Stimulated activated naive CD8-positive, alpha-beta T cell treated with anti-CD3 and anti-CD28 coated beads, Interleukin-15, amount 100 ng/mL, for 72 hours (primary cell): ENCODE measurements at places on chromosomes 16 and 17.

DNA sequence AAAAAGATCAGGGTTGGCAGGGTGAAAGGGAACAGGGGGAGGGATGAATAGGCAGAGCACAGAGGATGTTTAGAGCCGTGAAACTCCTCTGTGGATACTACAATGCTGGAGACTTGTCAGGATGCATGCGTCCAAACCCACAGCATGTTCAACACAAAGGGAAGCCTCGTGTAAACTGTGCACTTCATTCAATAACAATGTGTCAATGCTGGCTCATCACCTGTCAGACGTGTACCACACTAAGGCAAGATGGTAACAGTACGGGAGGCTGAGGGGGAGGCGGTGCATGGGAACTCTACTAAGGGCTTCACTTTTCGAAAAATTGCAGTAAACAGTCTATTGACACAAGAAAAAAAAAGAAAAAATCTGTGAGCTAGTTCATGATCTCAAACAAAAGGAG lies 63.7 kb downstream of the C16orf95 start:
- no peak for DNase-seq

GRCh38 chr16:75073545-75074303 lies 42.9 kb downstream of the LDHD start:
- DNase-seq = no peak

GRCh38 chr16:86899757-86900156 lies 321.4 kb downstream of the FOXL1 start:
- DNase-seq = no peak

GRCh38 chr17:46964315-46965265 lies 14.5 kb downstream of the RPRML start:
- DNase-seq = no peak

DNA sequence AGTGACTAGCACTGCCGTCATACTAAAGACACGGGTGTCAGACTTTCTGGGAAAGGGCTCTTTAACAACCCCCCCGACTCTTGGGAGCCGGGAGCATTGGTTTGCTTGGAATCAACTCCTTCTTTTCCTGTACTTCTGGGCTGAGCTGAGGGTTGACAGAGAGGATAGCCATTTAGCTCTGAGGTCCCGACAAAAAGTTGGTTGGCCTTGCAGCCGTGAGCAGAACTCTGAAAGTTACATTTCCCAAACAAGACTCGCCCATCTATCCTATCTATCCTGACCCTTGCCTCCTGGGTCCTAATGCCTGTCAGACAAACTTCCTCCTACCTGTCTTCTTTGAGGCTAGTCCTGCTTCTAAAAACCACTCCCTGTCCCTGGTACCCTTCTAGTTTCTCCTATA lies 460.8 kb upstream of the TOM1L1 start:
- DNase-seq = no peak

DNA sequence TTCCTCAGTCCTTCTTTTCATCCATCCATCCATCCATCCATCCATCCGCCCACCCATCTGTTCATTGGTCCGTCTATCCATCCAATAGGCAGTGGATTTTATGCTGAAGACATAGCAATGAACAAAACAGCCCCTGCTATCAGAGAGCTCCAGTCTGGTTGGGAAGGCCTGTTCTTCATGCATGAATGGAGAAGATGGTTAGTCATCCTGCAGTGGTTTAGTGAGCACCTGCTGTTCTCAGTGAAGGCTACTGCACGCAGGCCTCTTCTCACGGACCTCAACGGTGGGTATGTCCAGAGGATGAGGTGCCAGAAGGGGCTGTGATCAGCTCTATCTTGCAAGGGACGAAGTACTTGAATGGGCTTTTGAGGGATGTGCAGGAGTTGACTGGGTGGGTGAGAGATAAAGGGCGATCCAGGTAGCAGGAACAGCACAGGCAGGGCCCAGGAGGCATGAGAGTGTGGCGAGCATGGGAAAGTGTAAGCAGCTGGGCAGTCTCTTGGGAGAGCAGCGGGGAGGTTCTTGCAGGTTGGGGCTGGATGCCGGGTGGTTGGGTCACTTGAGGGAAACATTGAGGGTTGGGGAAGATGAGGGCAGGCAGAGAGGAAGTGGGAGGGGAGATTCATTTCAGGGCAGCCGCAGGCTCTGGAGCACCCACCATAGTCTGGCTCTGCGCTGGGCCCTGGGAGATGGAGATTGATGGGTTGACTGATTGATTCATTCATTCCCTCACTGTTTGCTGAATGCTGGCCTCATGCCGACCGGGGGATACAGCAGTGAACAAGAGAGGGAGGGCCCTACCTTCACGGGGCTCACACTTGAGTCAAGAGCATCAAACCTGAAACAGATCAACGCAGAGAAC lies 115.0 kb upstream of the CIBAR2 start:
- no peak for DNase-seq

DNA sequence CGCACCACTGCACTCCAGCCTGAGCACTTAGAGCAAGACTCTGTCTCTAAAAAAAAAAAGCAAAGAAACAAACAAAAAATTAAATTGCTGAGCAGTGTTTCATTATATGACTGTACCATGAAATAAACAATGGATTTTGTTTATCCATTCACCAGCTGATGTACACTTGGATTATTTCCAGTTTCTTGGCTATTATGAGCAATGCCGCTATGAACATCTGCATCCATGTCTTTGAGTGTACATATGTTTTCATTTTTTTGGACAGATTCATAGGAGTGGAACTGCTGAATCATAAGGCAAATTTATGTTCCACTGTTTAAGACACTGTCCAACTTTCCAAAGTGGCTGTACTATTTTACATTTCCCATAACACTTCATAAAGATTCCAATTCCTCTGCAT lies 8.0 kb downstream of the RNF157 start:
- no peak for DNase-seq

- DNase-seq = no peak
These were observed 11.5 kb upstream of the FOXF1 start for GRCh38 chr16:86498671-86499439.

DNA sequence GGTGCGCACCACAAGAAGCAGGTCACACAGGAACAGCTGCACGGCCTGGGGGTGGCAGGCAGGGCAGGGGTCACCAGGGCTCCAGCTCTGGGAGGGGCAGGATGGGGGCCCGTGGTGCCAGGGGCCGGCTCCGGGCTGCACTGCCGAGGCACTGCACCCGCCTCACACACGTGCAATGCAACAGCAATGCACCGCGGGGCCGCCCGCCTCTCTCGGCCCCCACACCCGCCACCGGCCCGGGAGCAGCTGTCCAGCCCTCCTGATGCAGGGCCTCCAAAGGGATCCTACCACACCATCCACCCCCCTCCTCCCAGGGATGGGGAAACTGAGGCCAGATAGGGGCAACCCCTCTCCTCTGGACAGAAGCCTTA lies 23.1 kb downstream of the SREBF1 start:
- no peak for DNase-seq

GRCh38 chr16:66873685-66874055 lies 6.6 kb upstream of the PDP2 start:
- DNase-seq = no peak

DNA sequence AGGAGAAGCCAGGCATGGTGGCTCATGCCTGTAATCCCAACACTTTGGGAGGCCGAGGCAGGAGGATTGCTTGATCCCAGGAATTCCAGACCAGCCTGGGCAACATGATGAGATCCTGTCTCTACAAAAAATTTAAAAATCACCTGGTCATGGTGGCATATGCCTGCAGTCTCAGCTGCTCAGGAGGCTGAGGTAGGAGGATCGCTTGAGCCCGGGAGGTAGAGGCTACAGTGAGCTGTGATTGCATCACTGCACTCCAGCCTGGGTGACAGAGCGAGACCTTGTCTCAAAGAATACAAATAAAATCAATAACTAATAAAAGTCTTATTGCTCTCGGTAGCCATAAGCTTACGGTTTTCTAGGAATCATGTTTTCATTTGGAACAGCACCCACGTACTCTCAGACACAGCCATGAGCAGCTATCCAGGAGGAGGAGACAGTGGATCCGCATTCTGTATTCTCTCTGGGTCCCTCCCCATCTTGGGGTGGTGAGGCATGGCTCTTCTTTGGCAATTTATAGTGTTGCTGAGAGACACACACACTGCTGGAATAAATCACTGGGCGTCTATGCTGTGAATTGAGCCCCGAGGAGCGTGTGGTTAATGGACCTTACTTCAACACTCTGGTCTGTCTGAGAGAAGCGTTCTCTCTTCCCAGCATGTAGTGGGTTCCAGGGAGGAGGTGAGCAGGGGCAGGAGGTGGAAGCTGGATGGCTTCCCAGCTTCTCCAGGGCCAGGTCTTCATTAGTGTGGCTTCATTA lies 8.5 kb upstream of the ADCY9 start:
- DNase-seq = no peak

DNA sequence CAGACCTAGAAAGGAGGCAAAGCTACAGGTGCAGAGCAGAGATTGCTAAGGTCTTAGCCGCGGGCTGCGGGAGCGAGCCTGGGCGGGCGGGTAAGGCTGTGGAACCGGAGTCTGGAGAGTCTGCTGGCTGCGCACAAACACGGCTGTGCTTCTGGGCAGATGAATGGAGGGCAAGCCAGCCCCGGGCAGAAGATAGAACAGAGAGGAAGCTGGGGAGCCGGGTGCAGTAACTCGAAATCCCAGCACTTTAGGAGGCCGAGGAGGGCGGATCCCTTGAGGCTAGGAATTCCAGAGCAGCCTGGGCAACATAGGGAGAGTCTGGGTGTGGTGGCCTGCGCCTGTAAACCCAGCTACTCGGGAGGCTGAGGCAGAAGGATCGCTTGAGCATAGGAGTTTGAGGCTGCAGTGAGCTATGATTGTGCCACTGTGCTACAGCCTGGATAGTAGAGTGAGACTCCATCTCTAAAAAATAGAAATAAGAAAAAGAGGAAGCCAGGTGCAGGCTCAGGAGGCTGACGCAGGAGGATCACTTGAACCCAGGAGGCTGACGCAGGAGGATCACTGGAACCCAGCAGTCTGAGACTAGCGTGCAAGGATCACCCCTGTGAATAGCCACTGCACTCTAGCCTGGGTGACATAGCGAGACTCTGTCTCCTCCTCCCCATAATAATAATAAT lies 56.3 kb downstream of the PITPNC1 start:
- DNase-seq = no peak

DNA sequence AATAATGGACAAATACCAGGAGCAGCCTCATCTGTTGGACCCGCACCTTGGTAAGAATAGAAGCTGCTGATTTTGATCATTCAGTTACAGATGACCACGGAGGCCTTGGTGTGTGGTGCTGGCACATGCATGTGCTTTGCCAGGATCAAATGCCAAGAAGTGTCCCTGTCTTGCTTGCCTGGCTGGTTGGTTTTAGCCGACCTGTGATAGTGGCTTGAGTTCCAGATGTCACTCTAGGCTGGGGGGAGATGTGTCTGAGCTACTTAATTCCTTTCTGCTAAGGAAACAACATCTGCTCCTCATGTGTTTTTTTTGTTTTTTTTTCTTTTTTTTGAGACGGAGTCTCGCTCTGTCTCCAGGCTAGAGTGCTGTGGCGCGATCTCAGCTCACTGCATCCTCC lies 4.3 kb downstream of the TBCD start:
- no peak for DNase-seq

DNA sequence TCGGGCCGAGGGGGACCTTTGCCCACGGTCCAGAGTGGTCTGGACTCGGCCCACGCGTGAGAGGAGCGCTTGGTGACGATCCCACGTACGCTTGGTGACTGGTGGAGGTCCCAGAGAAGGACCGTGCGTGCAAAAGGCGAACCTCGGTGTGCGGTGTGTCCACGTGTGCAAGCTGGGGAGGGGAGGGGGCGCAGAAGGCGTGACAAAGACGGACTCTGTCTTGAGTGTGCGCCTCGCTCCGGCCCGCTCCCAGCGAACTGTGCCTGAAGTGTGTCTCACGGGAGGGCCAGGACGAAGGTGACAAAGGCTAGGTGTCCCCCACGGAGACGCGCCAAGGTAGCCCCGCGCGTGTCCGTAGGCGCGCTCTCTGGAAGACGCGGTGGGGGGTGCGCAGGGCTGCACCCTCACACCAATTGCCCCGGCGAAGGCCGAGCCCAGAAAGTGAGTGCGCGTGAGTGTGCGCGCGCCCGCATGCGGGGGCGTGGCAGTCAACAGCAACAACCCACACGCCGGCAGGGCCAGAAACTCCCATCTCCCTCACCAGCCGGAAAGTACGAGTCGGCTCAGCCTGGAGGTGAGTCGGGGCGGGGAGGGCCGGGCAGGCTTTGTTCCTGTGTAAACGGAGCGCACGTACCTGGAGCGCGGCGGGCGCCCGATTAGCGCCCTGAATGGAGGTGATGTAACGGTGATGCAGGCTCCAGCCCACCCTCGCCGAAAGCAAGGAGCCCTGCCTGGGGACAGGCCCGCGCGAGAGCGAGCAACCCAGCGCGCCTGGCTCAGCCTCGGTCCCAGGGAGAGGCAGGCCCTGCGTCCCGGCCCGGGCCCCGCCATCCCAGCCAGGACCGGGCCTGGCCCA lies at the start of gene GPRC5C:
Gene GPRC5C (plus strand): TSS at position 521 of the 856 bp plus-strand sequence. CDS start 7,689 bp downstream, outside the sequence.
- DNase-seq = peak; percentile 40

DNA sequence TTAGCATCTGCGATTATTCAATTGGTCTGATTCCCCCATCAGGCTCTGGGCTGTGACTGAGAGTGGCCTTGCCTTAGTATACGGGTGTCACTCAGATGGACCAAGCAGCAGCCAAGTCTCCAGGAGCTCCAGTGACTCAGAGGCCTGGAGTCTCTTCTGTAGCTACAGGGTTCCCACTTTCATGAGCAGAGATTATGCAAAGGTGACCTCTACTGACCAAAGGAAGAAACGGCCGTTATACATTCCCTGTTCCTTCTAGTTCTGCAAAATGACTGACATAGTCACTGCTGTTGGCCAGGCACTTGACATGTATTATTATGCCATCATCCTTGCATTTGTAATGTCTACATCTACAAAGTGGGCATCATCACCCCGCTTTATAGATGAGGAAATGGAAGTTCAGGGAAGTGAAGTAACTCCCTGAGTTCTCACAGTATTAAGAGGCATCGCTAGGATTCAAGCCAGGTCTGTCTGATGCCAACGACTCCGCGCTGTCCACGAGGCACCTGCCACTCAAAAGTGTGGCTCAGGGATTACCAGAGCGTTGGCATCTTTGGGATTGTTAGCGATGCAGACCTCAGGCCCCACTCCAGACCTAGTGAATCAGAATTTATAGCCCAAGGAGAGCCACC lies 23.3 kb downstream of the SLC38A7 start:
- peak; percentile 20 for DNase-seq

GRCh38 chr17:74198694-74199093 lies 4.8 kb upstream of the RPL38 start:
- DNase-seq = no peak

GRCh38 chr17:29293890-29294579 lies at the start of gene NUFIP2:
NUFIP2 (minus strand) TSS chr17:29294148; CDS start chr17:29294059, 89 bp downstream.
- DNase-seq = peak; percentile 98

- no peak for DNase-seq
These were observed 210.3 kb downstream of the SNX29 start for GRCh38 chr16:12186774-12187335.

DNA sequence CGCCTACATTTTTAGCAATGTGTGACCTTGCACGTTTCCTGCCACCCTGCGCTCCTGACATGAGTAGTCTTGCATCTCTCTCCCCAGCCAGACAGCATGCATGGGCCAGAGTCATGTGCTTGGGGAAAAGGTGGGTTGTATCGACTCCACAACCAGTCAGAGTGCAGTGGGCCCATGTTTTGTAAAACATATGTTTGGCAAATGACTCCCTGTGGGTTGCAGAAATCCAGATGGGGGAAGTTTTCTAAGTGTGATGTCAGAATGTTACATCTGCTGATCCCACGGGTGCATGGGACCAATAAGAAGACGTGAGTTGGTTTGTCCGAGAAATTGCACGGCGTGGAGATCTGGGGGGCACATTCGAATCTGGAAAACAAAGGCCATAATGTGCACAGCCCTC lies 147.1 kb downstream of the FOXL1 start:
- DNase-seq = no peak

GRCh38 chr17:61966191-61966590 lies 38.4 kb upstream of the INTS2 start:
- no peak for DNase-seq
